HT1080 (cell line): ENCODE measurements at places on chromosomes 6 and 20. TPM values are rescaled to one million over a fixed set of nuclear protein-coding genes. Genes with fewer than 3 reads are reported as not detected.

DNA sequence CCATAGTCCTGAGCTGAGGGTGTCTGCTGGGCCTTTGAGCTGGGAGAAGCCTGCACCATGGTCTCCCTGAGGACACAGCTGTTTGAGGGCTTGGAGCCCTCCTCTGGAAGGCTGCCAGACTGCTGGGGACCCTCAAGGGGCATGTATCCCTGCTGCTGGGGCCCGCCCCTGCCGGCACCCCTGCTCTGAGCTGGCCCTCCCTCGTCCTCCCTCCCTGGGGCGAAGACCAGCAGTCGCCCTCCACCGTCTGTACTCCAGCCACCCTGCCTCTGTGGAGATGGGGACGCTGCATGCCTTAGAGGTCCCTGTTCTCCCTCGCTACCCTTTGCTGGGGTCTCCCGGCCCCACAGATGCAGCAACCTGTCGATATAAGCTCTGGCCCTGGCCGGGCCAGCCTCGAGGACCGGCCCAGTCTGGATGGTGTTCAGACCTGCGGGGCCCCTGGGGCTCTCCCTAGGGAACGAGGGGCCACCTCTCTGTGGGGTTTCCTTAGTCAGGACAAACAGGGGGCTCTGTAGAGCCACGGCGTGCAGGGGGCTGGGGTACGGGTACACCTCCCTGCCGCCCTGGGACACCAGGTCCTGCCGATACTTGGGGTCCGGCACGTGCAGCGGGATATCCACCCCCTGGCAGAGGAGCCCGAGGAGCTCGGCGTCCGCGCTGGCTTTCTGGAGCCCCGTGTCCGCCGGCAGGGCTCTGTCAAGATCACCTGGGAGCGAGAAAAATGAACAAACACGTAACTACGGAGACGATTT lies 11.0 kb downstream of the DACT2 start:
- DNase-seq: no peak

- DNase-seq: no peak
These were observed 139.8 kb downstream of the ANKRD60 start for GRCh38 chr20:58088625-58089024.

- no peak for DNase-seq
These were observed 189.2 kb upstream of the RAB32 start for GRCh38 chr6:146354451-146354850.

- no peak for DNase-seq
These were observed 8.7 kb upstream of the NPBWR2 start for GRCh38 chr20:64116016-64116415.

- DNase-seq: peak; percentile 70
These were observed 216.8 kb downstream of the HACE1 start for GRCh38 chr6:104642871-104643270.

GRCh38 chr6:44270526-44271405 lies 516 bp downstream of the TMEM151B start:
- no peak for DNase-seq

- DNase-seq: no peak
These were observed 28.8 kb downstream of the FAM229B start for GRCh38 chr6:112116221-112116620.

GRCh38 chr6:166862978-166863530 lies 93.3 kb downstream of the RNASET2 start:
- DNase-seq: no peak

DNA sequence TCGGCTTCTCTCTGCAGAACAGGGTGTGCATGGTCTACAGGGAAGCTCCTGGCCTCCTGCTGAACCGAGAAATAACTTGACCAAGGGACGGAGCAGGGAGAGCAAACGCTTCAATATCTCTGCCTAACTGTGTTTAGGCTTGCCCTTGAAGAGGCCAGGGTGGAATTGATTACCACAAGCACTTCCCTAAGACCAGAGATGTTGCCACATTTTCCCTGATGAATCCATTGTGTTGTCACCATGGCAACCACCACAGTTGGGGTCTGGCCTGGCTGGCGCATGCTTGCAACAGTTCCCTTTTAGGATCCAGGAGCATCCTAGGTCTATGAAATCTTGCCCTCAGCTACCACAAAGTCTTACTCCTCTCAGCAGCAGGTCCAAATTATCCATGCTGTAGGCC lies 213.5 kb upstream of the SULF2 start:
- DNase-seq: no peak

- DNase-seq: no peak
These were observed 50.2 kb downstream of the ARID1B start for GRCh38 chr6:156827382-156827781.

GRCh38 chr20:49203011-49203410 lies 14.9 kb upstream of the STAU1 start:
- DNase-seq: no peak

GRCh38 chr20:20711413-20711812 lies 1.0 kb downstream of the RALGAPA2 start:
- DNase-seq: no peak

DNA sequence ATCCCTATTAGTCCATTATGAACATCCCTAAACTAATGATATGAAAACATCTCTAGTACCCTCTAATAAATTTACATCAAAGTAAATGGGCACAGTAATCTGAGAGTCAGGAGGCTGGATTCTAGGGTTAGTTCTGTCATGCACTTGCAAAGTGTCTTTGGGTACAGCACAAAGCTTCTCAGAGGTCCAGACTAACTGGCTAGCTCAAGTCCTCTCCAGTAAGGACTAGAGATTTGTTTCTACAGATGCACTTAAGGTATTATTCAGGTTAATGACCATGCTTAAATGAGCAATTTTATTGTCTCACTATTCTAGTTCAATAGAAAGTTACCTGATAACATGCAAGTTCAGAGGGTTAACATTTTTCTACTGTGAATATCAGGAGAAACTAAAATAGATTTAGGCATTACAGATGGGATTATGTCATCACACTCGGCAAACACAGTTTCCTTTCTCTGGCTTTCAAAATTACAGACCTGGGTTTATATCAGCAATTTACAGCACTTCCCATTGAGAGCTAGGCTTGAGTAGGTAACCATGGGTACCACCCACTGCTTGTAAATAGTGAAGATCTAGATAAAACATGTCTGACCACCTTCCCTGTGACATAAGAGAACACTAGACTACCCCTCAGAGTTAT lies 402.9 kb upstream of the RUNX2 start:
- peak; percentile 36 for DNase-seq

DNA sequence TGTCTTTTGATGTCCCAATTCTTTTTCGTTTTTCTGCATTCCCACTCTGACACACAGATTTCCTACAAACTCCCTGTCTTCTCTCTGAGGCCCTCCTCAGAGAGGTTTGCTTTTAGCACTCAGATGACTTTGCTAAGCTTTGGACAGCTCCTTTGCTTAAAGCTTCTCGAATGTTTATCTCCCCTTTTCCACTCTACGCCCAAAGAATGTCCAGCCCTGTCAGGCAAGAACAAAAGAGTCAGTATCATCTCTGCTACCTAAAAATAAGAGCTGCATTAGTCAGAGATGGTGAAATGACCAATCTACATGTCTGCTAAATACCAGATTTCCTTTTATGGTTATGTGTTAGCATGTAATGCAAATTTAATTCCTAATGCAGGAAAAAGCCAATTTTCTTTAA lies 56.8 kb downstream of the PREP start:
- peak; percentile 90 for DNase-seq

DNA sequence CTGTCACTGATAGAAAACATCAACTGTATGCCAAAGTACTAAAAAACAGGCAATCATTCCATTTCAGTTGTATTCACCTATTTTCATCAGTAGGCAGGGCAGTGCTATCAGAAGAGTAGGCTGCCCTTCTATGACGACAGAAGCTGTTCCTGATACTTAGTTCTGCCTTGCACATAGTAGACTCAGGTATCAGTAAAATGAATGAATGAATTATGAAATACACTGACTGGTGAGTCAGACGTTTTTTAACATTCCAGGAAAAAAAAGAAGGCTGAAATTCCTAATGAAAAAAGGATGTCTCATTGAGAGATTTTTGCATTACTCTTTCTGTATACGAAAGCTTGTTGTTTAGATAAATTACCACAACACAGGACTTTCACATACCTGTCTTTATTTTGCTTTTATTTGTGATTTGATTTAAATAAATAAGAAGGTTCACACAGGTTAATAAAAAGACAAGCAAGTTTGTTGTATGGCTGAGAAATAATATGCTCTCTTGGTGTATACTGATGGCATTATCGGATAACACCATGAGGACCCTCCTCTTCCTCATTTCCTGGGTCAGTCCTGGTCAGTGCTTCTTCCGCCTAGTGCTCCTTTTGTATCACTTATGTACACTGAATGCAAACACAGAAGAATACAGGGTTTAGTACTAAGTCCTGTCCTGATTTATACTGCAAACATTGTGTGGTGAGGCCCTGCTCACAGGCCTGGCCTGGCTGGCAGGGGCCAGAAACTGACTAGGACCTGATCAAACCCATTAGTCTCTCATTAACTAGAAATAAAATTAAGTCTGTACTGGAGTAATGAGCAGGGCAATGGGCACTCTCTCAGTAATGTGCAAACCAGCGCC lies 39.4 kb upstream of the SPDEF start:
- peak; percentile 13 for DNase-seq

DNA sequence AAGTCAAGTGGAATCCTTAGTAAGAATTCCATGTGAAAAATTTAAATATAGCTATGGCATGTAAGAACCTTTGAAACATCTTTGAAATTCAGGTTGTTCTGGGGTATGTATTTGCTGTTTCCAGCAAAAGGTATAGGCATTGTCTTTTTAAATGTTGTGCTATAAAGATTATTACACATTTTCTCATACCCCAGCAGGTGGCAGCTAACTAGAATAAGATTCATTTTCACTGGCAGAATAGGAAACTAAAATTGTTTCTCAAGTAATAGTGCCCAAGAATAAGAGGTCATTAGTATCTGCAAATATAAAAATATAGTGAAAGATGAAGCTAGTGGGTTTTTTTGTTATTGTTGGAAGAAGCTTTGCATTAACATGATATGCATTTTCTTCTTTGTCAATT lies 1.8 kb downstream of the GRIK2 start:
- no peak for DNase-seq

DNA sequence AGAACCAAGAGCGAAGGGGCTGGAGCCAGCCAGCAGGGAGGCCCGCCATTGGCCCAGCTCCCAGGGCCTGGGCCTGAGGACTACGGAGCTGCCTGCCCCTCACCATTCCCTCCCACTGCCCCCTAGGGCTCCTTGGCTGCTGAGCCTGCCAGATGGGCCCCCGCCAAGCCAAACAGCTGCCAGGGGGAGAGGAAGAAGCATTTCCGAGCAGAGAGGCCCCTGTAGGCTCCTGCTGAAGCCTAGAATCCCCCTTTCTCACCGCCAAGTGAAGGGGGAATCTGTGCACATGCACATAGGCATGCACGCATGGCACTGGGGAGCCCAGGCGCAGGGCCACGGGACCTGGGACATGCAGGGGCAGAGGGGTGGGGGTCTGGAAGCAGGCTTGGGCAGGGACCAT lies 28.5 kb upstream of the MRPS18A start:
- no peak for DNase-seq

- no peak for DNase-seq
These were observed 39.6 kb downstream of the OR2B2 start for GRCh38 chr6:27872642-27873020.

- DNase-seq: peak; percentile 23
These were observed 248.3 kb downstream of the ARID1B start for GRCh38 chr6:157025437-157025836.

- peak; percentile 53 for DNase-seq
These were observed 76.5 kb upstream of the SUPT3H start for GRCh38 chr6:45454008-45454911.

GRCh38 chr6:167647737-167648470 lies 178.8 kb upstream of the AFDN start:
- no peak for DNase-seq

DNA sequence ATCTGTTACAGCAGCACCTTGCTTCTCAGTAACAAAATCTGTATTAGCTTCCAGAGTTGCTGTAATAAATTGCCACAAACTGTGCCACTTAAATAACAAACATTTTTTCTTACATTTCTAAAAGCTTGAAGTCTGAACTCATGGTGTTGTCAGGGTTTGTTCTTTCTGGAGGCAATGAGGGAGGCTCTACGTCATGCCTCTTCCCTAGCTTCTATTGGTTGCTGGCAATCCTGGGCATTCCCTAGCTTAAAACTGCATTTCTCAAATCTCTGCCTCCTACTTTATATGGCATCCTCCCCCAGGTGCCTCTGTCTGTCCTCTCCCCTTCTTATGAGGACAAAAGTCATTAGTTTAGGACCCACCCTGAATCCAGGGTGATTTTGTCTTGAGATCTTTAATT lies 41.6 kb upstream of the TMEM244 start:
- no peak for DNase-seq

GRCh38 chr6:131061751-131062119 lies 1.3 kb downstream of the EPB41L2 start:
- no peak for DNase-seq

GRCh38 chr6:123804014-123804786 lies 535 bp downstream of the NKAIN2 start:
- peak; percentile 18 for DNase-seq

DNA sequence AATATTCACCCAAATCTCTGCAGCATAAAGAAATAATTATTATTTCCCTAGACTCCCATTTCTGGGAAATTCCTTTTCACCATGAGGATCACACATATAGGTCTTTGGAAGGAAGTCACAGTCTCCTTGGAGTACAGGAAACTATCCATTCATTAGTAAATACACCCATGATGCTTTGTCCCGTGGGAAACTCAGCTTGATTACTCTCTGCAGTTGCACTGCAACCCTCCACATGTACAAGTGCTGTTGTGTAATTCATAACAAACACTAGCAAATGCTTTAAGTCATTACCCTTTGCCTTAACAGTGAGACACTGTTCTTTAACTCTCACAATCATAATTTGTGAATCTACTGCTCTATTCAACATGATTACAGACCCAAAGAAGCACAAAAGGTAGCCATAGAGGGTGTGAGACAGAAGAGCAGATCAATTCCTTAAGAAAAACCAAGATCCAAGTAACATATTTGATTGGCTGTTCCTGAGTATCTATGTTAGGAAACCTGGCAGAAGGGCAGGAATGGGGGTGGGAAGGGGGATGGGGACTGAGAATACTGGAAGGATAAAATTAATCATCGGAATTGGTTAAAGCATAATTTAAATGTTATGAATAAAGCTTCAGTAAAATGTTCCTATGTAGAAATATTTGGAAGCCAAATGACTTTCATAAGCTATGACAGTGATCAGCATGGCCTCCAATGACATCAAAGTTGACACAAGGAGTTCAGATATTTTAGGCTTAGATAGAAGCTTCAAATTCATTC lies 268.0 kb downstream of the HACE1 start:
- DNase-seq: peak; percentile 22

- DNase-seq: no peak
These were observed 25.5 kb upstream of the DST start for GRCh38 chr6:56668158-56668557.

GRCh38 chr6:147268254-147268653 lies 64.0 kb downstream of the STXBP5 start:
- no peak for DNase-seq

GRCh38 chr20:60649541-60649940 lies 602.5 kb upstream of the CDH4 start:
- DNase-seq: no peak

Gene TRIM10
- total RNA-seq: not detected in 2 replicates

Gene TREM2
- total RNA-seq: 0.68 and 1.5 TPM in 2 replicates

Gene EPPIN
- not detected in 2 replicates for total RNA-seq

Gene CALHM4
- 0.07 TPM in 1 of 2 replicates, not detected in the other for total RNA-seq

Gene C6orf141
- 6.5 and 6.7 TPM in 2 replicates for total RNA-seq

Gene WFDC2
- total RNA-seq: not detected in 2 replicates

Gene EYA2
- not detected in 2 replicates for total RNA-seq

Gene IRF4
- total RNA-seq: 0.10 TPM in 1 of 2 replicates, not detected in the other

Gene RBM24
- total RNA-seq: 0.13 and 0.77 TPM in 2 replicates
